NCI-H1436 treated with DMSO at 0.1 percent for 48 hours (cell line): ENCODE measurements at places on chromosomes 6 and 20.

GRCh38 chr6:160417146-160417545 is 69.0 kb downstream of the SLC22A3 start:
- no peak for DNase-seq

GRCh38 chr6:34237722-34238584 is 1.3 kb downstream of the HMGA1 start:
- DNase-seq, result no peak

- no peak for DNase-seq
Observed at GRCh38 chr6:135385299-135385698, 112.2 kb downstream of the AHI1 start.

- no peak for DNase-seq
Observed at GRCh38 chr6:43870660-43871061, 100.7 kb downstream of the VEGFA start.

DNA sequence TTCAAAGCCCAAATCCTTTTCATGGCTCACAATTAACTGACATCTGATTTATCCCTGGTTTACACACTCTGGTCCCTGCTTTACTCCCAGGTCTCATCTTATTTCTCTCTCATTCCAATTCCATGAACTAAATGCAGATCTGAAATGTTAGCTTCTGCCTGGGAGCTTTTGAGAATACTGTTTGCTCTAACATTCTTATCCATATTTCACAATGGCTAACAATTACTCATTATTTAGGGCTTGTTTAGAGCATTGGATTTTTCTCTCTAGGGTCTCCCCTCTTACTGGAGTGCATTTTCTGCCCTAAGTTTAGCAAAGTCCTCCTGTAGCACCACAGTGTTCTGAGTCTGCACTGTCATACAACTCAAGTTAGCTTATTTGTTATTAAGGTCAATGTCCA is 121.5 kb upstream of the HCRTR2 start:
- DNase-seq, result no peak

DNA sequence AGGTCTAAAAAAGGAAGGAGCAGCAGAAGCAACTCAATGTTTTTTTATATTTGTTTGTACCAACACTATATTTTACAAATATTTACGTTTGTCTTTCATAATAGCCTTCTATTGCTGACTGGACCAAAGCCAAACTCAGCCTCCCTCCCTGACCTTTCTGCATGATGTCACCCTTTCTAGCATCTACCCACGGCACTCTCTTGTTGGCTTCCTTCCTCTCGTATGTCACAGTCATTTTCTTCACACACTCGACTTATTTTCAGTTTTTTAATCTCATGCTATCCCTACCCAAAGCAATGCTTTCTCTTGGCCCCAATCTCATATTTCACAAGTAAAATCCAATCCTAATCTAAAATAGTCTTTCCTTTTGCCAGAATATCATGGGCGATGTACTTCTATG is 16.3 kb upstream of the FAM8A1 start:
- DNase-seq, result no peak

GRCh38 chr6:114135363-114135971 is 164.5 kb upstream of the HDAC2 start:
- no peak for DNase-seq

DNA sequence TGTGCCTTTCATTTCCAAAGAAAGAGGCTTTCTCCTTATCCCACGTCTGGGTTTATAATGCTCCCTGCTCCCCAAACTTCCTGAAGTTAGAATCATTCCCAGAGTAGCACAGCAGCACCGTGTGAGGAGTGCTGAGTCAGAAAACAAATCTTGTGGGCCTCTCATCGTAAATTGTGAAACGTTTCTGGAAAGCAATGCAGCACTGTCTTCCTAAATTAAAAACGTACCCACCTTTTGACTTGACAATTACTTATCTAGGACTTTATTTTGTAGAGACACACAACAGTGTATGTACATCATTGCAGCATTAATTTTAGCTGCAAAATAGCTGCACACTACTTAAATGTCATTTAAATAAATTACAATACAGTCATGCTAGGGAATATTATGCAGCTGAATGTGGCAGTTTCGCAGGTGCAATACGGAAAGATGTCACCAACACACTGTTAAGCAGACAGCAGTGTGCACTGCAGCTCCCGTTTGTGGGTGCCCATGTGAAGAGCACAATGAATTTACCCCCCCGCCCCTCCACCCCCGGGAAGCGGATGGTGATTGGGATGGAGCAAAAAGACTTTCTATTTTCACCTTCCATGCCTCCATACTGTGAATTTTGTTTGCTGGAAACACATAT is 30.8 kb downstream of the RRBP1 start:
- no peak for DNase-seq

GRCh38 chr6:135146162-135146934 is 34.8 kb upstream of the MYB start:
- DNase-seq, result no peak

DNA sequence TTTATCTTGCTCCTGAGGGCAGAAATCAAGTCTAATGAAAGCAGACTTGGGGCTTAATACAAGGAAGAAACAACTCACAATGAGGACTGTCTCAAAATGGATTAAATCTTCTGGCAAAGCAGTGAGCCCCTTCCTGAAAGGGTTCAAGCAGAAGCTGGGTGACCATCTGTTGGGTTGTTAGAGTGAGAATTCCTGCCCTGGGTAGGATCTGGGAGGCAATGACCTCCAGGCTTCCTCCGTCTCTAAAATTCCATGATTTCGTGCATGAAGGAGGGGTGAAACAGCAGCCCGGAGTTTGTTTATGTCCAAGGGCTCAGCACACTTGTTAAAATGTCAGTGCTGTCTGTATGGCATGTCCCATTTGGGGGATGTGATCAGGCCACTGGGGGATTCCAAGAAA is 64.0 kb upstream of the KCNK16 start:
- no peak for DNase-seq

GRCh38 chr20:58229198-58229798 is 845 bp upstream of the ANKRD60 start:
- DNase-seq, result no peak

DNA sequence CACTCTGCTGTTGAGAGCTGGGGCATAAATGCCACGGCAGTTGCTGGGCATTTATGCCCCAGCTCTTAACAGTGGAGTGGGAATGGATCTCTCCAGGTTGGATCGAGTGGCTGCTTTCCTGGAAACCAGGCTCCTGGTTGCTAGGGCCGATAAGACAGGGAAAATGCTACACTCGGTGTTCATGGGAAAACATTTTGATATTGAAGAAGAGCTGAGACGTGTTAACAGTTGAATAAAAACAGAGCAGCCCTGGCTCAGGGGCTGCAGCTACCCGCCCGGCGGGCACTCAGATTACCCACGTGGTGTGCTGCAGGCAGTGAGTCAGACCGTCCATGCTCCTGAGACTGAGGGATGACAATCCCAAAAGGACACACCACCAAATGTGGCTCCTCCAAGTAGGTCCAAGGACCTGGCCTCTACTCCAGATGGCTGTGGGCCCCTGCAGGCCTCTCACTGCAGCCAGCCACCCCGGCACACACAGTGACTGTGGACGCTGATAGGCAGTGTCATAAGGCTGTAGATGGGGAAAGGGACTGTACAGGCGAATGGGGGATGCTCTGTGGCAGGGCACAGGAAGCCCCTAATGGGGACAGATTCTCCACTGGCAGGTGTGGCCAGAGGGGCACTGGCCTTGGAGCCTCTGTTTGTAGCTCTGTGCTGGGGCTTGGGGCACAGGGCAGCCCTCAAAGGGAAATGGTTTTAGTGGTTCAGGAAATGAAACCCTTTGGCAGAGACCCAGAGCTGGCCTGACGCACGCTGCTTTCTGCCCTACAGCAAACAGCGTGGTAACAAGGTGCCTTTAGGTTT is 237.8 kb downstream of the LY86 start:
- DNase-seq, result no peak

GRCh38 chr6:107706516-107707115 is 117.5 kb downstream of the SCML4 start:
- no peak for DNase-seq

DNA sequence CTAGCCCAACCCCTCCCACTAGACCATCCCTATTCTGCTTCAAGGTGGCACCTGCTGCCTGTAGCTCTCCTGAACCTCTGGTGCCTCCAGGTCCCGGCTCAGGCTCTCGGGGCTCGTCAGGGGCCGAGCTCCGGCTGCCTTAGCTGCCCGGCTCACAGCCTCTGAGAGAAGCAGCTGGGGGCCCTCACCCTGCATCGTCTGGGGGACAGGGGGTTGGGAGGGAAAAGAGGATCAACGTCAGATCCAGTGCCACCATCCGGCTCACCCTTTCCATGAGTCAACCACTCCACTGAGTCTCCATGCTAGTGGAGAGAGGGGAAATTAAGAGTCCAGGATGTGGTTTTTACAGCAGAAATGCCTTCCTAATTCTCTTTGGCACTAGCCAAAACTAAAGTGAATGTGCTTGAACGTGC is 13.0 kb downstream of the BAG6 start:
- DNase-seq, result no peak

- DNase-seq, result no peak
Observed at GRCh38 chr6:79694156-79694555, 63.0 kb downstream of the SH3BGRL2 start.

DNA sequence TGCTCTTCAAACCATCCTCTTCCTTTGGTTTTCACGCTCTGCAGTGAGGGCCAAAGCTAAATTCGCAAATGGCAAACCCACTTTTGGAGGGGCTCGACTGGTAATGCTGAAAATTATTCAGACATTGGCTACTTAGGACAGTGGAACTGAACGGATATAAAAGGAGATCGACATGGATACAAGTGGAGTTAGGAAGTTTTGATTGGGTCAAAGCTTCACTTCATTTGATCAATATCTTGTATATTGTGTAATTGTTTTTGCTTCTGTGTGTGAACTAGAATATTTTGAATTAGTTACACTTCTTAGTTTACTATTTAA is 1.2 kb downstream of the FAM8A1 start:
- no peak for DNase-seq

GRCh38 chr6:26175428-26176181 is 88.4 kb downstream of the HFE start:
- no peak for DNase-seq

GRCh38 chr20:45539382-45539781 is at the start of gene WFDC6:
WFDC6 (minus strand) TSS chr20:45539482; CDS start chr20:45539407, 75 bp downstream.
- no peak for DNase-seq

GRCh38 chr20:37677969-37678861 is 15.6 kb upstream of the CTNNBL1 start:
- no peak for DNase-seq

DNA sequence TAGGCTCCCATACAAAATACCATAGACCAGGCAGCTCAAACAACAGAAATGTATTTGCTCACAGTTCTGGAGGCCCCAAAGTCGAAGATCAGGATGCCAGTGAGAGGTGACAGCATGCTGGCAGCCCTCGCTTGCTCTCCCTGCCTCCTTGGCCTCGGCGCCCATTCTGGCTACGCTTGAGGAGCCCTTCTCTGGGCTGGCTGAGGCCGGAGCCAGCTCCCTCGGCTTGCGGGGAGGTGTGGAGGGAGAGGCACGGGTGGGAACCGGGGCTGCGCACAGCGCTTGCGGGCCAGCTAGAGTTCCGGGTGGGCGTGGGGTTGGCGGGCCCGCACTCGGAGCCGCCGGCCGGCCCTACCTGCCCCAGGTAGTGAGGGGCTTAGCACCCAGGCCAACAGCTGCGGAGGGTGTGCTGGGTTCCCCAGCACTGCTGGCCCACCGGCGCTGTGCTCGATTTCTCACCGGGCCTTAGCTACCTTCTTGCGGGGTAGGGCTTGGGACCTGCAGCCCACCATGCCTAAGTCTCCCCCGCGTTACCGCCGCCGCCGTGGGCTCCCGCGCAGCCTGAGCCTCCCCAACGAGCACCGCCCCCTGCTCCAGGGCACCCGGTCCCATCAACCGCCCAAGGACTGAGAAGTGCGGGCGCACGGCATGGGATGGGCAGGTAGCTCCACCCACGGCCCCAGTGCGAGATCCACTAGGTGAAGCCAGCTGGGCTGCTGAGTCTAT is 32.6 kb upstream of the SERPINB9 start:
- DNase-seq, result no peak

GRCh38 chr20:58058421-58059259 is 169.8 kb downstream of the ANKRD60 start:
- no peak for DNase-seq

- no peak for DNase-seq
Observed at GRCh38 chr20:4026093-4026601, 10.8 kb upstream of the RNF24 start.

DNA sequence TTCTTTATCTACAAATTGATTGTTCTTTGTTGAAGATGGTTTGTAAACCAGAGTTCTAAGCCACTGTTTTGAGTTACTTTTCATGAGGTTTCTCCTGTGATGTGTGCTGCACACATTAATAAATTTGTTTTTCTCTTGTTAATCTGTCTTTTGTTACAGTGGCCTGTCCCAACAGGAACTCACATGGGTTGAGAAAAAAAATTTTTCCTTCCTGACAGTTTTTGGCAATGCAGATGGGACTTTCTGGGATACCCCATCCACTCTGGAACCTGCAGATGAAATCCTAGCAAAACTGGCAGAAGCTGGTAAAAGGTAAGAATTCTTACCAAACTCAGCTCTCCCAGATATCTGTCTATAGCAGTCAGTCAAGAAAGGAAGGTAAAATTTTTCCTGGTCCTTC is 88.1 kb downstream of the CEP162 start:
- DNase-seq, result no peak

- peak; percentile 35 for DNase-seq
Observed at GRCh38 chr6:18280084-18280483, 15.8 kb upstream of the DEK start.

GRCh38 chr6:67952948-67953347 is 682.1 kb upstream of the ADGRB3 start:
- no peak for DNase-seq

- DNase-seq, result no peak
Observed at GRCh38 chr6:33868141-33868540, 64.3 kb upstream of the MLN start.

DNA sequence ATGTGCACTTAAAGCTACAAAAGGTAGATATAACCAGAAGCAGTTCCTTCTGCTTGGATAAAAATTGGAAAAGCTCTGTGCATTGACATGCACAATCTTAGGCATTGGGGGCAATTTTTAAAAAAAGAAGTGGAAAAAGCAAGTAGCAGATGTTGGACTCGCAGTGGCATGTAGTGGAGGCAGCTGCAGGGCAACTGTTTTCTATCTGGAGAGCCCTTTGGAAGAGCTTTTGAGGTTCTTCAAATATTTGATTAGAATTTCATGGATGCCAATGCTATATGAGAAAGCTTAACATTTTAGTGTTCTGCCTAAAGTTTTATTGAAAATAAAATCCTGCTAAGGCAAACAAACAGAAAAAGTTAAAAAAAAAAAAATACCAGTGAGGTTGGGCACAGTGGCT is 388.3 kb upstream of the RNF217 start:
- no peak for DNase-seq

DNA sequence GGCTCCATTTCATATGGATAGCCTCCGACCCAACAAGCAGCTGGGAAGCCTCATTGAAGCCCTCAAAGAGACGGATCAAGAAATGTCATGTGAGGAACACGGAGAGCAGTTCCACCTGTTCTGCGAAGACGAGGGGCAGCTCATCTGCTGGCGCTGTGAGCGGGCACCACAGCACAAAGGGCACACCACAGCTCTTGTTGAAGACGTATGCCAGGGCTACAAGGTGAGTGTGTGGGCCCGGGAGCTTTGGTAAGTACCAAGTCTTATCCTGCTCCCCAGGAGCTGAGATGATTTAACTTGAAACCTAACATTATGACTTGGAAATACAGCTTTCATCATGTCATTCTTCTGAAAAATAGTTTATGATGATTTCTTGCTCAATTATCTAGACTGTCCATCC is 4.1 kb downstream of the TRIM38 start:
- no peak for DNase-seq

- no peak for DNase-seq
Observed at GRCh38 chr6:222468-222867, 69.8 kb upstream of the DUSP22 start.
